ENCODE measurements at places on chromosomes 6 and 20.

GRCh38 chr6:104459543-104459942, 400.2 kb downstream of the HACE1 start:
- no peak for DNase-seq

- DNase-seq = no peak
These were observed 52.9 kb upstream of the FNDC1 start for GRCh38 chr6:159116343-159116742.

GRCh38 chr6:99017150-99017549, 69.4 kb upstream of the FBXL4 start:
- no peak for DNase-seq

GRCh38 chr6:40809627-40810026, 222.5 kb upstream of the LRFN2 start:
- no peak for DNase-seq

GRCh38 chr20:21623074-21623780, 82.2 kb upstream of the PAX1 start:
- no peak for DNase-seq

- no peak for DNase-seq
These were observed 15.2 kb downstream of the CHMP4B start for GRCh38 chr20:33826270-33826897.

GRCh38 chr20:40970218-40970617, 58.4 kb upstream of the TOP1 start:
- no peak for DNase-seq

DNA sequence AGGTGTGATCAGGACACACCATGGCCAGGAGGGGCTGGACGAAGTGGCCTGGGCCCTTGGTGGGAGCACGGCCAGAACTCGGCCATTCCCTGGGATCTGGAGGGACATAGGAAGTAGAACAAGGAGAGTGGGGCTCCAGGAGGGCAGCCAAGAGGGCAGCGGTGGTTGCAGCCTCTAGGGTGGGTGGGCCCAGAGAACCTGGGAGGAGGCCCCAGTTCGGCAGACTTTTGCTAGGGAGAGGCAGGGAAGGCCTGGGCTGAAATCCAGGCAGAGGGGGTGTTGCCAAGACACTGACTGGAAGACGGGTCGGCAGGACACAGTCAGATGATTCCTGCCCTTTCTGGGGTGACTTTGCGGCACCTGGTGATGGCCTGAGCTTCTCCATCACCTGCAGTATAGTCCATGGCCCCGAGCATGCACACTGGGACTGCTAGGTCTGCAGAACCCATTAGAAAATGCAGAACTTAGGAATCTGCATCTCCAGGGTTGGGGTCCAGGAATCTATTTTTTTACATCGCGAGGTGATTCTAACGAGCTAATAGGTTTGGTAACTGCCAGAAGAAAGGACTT, 224.8 kb downstream of the SYNDIG1 start:
- no peak for DNase-seq

DNA sequence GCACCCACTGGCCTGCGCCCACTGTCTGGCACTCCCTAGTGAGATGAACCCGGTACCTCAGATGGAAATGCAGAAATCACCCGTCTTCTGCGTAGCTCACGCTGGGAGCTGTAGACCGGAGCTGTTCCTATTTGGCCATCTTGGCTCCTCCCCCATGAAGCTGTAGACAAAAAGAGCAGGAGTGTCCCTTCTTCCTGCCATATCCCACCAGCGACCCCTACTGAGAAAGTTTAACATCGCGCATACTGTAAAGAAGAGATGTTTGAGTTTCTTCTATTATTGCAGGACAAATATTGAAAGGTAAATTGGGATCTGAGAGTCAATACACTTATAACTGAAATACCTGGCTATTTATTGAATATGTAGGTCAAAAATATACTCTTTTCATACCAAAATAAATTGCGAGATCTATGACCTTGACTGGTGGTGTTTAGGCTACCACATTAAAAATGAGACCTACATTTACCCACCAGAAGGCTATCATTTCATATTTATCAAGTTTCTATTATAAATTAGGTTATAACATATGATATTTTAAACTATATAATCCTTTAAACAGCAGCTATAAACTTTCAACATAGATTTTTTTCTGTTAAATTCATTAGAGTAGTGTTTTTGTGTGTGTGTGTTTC, 586.3 kb downstream of the HTR1B start:
- no peak for DNase-seq

- no peak for DNase-seq
These were observed 198.2 kb upstream of the PDE10A start for GRCh38 chr6:165861226-165861625.

DNA sequence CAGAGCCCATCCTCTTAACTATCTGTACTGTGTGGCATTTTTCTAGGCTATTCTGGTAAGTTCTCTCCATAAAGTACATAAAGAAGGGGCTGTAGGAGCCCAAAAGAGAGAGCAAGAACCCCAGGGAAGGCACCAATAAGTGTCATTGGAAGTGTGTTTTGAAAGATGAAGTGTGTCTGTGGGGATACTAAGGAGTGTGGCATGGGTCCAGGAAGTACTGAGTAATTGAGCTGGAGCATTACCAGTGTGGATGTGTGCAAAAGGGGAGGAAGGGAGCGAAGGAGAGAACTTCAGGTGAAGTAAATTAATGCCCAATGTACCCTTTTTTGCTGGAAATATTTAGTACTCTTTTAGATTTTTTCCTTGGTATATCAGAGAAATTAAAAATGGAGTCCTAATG, 63.9 kb downstream of the KCNS1 start:
- DNase-seq = no peak

DNA sequence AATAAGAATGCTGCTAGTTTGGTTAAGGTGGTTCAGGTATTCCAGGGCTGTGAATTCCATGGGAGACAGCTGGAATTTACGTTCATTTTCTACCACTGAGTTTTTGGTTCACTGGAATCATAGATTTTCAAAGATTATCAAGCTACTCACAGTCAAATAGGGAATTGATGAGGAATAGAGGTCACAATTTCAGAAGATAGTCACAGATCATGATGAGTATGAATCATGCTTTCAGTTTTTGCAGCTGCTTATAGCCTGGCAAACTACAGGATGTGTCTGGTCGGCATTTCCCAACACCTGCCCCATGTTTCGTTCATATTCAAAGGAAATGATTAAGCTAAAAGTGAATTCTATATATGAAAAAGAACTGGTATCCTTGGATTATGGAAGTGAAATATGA, 58.7 kb downstream of the BCKDHB start:
- no peak for DNase-seq

DNA sequence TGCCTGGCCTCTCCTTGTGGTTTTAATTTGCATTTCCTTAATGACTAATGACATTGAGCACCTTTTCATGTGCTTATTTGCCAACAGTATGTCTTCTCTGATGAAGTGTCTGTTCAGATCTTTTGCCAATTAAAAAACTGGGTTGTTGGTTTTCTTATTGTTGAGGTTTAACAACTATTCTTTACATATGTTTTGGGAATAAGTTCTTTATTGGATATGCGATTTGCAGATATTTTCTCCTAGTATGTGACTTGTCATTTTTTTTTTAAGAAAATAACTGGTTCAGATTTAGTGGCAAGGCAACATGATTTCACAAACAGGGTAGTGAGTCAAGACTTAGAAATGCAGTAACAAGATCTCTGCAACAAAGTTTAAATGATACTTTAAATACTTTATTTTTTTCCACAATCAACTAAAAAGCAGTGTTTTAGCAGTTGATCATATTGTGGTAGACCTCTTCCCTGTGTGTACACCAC, 67.8 kb downstream of the TIAM2 start:
- no peak for DNase-seq

DNA sequence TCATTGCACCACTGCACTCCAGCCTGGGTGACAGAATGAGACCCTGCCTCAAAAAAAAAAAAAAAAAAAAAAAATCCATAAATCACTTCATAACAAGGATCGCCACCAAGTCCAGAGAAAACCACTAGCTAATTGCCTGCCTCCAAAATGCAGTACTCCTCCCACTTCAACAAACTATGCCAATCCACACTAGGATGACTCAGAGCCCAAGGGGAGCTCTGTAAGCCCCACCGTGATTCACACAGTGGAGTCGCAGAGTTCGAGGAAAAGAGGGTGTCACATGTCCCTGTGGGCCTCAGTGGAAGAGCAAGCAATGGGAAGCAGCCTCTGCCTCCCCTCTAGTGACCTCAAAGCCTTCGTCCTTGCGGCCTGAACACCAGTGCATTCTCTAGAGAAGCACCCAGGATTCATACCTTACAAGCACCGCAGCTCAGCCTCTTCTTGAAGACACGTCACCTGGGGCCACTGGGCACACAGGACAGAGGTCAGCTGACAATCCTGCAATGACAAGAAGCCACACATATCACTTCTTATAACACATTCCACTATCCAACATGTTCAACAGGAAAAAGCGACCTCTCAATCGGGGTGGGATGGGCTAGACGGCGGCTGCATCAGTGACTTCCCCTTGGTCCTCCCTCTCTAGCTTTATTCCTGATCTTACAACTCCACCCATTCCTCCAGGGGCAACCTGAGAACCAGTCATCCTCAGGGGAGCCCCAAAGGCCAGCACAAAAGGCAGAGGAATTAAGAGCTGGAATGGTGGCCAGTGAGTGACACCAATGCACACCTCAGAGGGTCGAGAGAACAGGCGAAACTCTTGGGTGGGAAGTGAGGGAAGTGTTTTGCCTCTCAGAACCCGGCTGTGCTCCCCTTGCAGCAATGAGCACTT, 8.9 kb downstream of the SNHG17 start:
- no peak for DNase-seq

DNA sequence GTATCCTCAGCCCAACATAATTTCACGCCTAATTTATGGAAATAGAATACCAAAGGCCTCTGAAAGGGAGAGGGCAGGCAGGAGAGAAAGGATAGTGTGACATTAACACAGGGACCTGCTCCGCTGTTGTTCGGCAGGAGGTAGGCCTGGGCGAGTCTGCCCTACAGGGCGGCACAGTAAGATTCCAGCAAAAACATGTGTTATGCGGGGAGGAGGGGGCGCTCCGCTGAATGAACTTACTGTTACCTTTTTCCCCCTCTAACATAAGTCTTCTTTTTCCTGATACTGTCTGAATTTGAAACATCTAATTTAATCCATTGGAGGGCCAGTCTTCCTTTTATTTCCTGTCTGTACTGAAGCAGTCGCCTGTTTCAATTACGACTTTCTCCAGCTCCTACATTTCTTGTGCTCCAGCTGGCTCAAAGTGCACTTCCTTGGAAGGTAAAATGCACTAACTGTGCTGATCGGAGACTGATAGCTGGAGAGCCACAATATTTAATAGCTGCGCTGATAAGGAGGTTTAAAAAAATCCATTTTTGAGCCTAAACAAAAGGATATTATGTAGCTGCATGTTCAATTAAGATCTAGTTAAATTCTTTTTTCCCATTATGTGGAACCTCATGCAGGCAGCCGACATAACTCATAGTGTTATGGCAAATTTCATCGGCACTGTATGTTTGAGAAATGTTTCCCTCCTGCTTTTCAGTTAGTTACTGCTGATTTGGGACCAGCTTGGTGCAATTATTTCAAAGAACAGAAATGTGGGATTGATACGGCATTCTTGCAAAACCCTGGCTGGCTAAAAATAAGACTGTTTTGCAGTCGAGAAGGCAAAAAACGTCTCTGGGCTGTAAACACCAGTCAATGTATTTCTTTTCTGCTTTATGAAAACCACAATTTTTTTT, 193.0 kb downstream of the FOXC1 start:
- DNase-seq = no peak

DNA sequence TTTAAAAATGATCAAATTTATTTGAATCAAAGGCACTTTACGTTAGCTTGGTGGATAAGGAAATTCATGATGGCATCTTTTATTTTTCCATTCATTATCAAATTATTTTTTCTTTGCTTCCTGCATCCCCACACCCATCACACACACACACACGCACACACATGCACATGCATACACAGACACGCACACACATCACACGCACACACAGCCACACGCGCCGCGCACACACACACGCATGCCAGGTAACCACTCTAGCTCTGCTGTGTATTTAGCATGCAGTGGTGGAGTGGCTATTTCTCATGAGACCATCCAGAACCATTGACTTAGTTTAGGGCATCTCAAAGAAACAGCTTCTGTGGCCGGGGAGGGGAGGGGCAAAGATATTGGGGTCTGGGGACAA, 47.0 kb downstream of the GNAS start:
- DNase-seq = no peak

GRCh38 chr20:50528804-50529351, 18.7 kb downstream of the PTPN1 start:
- DNase-seq = no peak

- DNase-seq = no peak
These were observed 60.5 kb downstream of the EYS start for GRCh38 chr6:65646544-65646943.

DNA sequence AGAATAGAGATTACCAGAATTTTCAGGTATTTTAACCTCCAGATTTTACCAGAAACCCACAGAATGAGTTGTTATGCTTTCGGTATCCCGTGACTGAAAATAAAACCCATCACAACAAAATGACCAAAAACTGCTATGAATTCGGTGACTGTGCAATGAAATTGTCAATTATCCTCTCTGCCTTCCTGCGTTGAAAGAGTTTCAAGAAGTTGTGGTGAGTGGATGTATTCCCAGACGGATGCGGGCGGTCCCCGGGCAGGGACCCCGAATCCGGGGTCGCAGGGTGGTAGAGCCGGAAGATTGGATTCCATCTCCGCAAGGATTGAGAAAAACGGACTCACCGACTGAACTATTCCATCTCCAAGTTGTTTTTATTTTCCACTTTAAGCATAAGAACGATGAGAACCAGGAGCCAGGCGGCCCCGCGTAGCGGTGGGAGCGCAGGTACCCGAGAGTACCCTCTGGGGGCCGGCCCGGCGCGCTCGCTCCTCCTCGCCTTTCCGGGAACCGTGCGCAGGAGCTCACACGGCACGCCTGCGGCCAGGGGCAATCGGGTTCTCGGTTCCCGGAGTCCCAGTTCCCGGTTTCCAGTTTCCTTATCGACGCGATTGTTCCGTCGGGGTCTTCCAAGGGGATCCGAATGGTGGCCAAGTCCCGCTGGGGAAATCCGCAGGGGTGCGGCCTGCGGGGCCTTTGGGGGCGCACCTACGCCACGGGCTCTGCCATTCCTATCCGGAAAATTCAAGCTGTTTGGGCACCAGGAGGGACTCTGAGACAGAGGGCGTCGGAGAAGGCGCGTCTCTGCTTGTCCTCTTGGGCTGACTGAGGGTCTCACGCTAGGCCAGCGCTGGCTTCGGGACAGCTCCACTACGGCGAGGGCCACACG, 104.9 kb upstream of the PRDM1 start:
- no peak for DNase-seq

Data from vagina (tissue), 2 donors.